ENCODE measurements at places on chromosomes 3 and 15. TPM values are rescaled to one million over a fixed set of nuclear protein-coding genes. Genes with fewer than 3 reads are reported as not detected.

SLC12A1 gene
- 735 TPM for polyA plus RNA-seq

KLHDC8B gene
- 43.8 TPM for polyA plus RNA-seq

IGSF10 gene
- polyA plus RNA-seq, result 1.8 TPM

TUSC7 gene
- not detected for polyA plus RNA-seq

MCTP2 gene
- polyA plus RNA-seq, result 20.0 TPM

AHSG gene
- polyA plus RNA-seq, result 1.0 TPM

DPPA2 gene
- polyA plus RNA-seq, result 0.76 TPM

BTLA gene
- polyA plus RNA-seq, result 0.40 TPM

FBXL22 gene
- polyA plus RNA-seq, result 2.1 TPM

EFCC1 gene
- 3.0 TPM for polyA plus RNA-seq

SATB1 gene
- polyA plus RNA-seq, result 42.3 TPM

Measured in right renal cortex interstitium (tissue), 3 donors.